ENCODE measurements at places on chromosomes 2 and 18.

- DNase-seq: no peak
Observed at GRCh38 chr18:35289727-35290093, 319 bp downstream of the ZSCAN30 start.

DNA sequence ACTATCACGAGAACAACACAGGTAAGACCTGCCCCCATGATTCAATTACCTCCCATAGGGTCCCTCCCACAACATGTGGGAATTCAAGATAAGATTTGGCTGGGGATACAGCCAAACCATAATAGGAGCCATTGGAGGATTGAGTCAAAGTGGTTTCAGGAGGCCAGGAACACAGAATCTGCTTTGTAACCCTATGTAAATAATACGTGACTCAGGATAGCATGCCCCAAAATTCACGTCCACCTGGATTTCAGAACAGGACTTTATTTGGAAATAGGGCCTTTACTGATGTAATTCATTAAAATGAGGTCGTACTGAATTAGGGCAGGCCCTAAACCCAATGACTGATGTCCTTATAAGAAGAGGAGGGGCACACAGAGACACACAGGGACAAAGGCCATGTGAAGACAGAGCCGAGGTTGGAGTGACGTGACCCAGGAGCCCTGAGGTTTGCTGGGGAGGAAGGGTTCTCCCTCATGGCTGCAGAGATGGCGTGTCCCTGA, 16.0 kb upstream of the CNDP2 start:
- no peak for DNase-seq

- DNase-seq: no peak
Observed at GRCh38 chr2:166314022-166314759, 61.6 kb downstream of the SCN9A start.

- DNase-seq: no peak
Observed at GRCh38 chr2:45918463-45919159, 267.1 kb downstream of the PRKCE start.

GRCh38 chr2:43818761-43819160, 19.9 kb downstream of the ABCG5 start:
- no peak for DNase-seq
